Endothelial cell (in vitro differentiated cells): ENCODE measurements at places on chromosomes 5 and 9.

DNA sequence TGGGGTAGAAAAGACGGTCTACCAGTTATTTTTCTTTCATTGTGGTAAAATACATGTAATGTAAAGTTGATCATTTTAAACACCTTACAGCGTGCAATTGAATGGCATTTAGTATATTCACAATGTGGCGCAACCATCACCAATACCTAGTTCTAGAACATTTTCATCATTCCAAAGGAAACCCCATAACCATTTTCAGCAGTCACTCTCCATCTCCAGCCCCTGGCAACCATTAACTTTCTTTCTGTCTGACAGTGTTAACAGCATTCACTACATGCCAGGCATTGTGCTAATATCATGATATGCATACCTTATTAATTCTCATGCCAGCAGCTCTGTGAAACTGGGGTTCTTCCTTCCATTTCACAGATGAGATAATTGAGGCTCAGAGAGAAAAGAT, 32.0 kb downstream of the PTGS1 start:
- DNase-seq: no peak

DNA sequence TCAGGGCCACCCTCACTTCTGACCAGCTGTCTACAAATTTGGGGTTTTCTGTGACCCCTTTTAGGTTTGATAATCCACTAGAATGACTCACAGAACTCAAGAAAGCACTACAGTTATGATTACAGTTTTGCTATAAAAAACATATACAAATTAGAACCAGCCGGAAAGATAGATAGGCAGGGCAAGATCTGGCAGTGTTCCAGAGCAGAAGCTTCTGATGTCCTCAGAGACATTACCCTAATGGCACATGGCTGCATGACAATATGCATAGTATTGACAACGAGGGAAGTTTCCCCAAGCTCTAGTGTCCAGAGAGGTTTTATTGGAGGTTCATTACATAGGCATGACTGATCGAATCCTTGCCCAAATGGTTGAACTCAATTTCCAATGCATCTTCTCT, 158.1 kb downstream of the RAB3C start:
- no peak for DNase-seq

DNA sequence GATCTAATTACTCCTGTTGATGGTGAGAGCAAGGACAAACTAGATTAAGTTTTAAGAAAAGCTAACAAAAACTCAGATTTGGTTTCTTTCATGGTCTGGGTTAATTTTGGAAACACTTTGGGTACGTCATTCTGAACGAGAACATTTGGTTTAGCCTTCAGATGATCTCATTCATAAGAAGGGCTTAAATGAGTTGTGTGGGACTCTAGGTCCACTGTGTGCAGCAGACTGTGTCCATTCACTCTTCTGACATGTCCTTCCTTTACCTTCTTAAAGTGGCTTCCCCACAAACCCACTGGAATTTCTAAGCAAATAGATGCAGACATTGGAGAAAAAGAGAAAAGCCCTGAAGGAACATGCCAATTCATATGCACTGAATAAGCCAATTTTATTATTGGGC, 96.8 kb downstream of the FBXO4 start:
- DNase-seq: no peak

DNA sequence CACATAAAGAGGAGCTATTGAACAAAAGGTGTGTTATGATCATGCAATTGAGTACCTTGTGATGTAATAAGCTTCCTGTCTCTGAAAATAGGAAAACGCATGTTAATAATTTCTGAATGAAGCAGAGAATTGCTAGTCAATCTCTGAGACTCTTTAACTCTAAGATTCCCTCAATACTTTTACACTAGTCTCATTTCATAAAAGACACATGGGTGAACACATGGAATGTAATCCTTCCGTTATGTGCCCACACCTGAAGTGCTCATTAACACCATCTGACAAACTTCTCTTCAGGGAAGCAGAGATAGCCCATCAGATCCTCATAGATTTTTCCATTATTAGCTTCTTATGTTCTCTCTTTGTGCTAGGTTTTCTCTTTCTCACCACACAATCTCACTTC, 182.4 kb downstream of the TLR4 start:
- DNase-seq: no peak

- no peak for DNase-seq
These were observed 45.2 kb downstream of the VAV2 start for GRCh38 chr9:133946840-133947486.

- DNase-seq: no peak
These were observed 137.6 kb downstream of the CCDC192 start for GRCh38 chr5:127840809-127841208.

DNA sequence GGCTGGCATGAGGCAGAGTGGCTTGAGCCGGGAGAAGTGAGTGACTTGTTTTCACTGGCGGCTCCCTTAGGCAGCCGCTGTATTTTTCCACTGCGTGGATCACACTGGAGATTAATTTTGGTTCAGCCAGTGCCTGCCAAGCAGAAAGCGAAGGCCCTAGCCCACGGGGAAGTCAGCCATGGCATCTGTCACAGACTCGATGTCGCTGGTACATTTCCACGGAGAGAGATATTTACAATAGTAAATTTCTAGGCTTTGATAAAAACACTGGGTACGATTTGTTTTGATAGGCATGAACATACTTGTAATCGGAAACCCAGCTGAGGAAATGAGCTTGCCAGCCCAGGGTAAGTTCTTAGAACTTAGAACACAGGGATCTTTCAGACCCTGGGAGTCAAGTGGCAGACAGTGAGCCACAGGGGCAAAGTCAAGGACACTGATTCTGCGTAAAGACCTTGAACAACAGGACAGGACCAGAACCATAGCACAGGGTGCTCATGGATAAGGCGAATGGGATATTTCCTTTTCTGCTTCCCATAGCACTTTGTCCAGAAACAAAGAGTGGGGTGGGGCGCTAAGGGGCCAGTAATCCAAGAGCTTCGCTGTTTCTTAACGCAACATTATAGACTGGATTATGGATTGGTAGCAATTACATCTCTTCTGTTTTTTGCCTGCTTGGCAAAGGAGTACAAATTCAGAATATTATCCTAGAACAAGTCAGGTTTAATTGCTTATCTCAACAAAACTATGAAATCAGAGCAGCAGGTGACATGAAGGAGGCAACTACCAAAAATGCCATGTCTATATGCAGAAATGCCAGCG, 4.5 kb downstream of the DUSP1 start:
- DNase-seq: no peak

GRCh38 chr9:16315720-16316119, 554.8 kb downstream of the BNC2 start:
- DNase-seq: no peak

DNA sequence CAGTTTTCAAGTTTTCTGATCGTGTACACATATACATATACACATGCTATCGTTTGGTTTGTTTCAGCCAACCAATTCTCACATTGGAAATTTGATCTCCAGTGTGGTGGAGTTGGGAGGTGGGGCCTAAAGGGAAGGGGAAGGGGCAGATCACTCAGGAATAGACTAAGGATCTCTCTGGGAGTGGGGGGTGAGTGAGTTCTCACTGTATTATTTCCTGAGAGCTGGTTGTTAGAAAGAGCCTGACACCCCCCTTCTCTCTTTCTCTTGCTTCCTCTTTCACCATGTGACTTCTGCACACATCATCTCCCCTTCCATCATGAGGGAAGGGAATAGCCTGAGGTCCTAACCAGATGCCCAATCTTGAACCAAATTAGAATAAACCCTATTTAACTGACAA, 551.7 kb downstream of the MAT2B start:
- DNase-seq: no peak

- no peak for DNase-seq
These were observed 34.1 kb downstream of the RAD1 start for GRCh38 chr5:34881246-34881645.
